Caco-2 (cell line): ENCODE measurements at places on chromosomes 6 and 20. TPM values are rescaled to one million over a fixed set of nuclear protein-coding genes. Genes with fewer than 3 reads are reported as not detected.

- no peak for DNase-seq
Observed at GRCh38 chr6:122657601-122658000, 47.4 kb downstream of the PKIB start.

- peak; percentile 34 for DNase-seq
Observed at GRCh38 chr20:44765091-44765490, 19.4 kb downstream of the KCNK15 start.

GRCh38 chr20:48721324-48722001, 106.3 kb downstream of the PREX1 start:
- DNase-seq: no peak

- DNase-seq: no peak
Observed at GRCh38 chr20:44083220-44083933, 103.6 kb downstream of the JPH2 start.

DNA sequence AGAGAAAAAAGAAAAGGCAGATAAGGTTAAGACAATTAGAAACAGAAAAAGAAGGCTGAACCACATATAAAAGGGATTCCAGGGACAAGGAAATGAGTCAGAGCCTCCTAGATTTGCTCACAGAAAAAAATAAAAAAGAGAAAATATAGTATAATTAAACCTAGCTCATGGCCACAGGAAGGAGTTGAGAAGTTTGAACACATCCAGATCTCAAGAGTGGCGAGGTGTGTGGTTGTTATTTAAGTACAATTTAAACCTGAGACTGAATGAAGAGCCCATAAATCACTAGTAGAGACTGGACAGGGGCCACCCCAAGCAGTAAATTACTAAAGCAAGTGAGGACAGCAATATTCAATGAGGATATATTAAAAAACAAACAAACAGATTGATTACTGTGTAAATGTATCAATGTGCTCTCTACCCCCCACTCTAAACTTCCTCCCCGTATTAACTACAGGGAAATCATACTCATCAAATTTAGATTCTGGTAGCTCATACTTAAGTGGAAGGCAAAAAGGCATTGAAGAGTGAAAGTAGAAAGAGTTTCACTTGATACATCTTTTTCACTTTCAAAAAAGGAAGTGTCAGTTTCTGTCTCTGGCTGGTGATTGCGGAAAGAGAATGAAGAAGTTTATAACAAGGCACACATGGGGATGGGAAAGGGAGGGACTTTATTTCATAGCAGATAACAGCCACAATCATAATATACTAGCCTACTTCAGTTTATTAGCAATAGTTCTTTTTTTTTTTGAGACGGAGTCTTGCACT, 49.3 kb upstream of the SCAF8 start:
- no peak for DNase-seq

DNA sequence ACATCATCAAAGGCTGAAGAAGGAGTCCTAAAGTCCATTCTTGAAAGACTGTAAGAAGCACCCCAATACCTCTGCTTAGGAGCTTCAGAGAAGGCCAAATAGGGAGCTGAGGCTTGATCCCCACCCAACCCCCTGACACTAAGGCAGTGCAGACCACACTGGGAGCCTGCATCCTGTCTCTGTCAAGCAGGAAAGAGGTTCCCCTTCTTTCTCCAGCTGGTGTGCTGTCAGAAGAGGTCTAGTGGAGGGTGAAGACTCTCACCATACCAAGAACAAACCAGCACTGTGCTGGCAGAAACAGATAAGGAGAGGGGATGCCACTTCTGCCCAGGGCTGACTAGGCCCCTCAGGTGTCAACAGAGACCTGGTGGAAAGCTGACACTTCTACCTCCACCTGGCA, 19.9 kb downstream of the GZF1 start:
- no peak for DNase-seq

DNA sequence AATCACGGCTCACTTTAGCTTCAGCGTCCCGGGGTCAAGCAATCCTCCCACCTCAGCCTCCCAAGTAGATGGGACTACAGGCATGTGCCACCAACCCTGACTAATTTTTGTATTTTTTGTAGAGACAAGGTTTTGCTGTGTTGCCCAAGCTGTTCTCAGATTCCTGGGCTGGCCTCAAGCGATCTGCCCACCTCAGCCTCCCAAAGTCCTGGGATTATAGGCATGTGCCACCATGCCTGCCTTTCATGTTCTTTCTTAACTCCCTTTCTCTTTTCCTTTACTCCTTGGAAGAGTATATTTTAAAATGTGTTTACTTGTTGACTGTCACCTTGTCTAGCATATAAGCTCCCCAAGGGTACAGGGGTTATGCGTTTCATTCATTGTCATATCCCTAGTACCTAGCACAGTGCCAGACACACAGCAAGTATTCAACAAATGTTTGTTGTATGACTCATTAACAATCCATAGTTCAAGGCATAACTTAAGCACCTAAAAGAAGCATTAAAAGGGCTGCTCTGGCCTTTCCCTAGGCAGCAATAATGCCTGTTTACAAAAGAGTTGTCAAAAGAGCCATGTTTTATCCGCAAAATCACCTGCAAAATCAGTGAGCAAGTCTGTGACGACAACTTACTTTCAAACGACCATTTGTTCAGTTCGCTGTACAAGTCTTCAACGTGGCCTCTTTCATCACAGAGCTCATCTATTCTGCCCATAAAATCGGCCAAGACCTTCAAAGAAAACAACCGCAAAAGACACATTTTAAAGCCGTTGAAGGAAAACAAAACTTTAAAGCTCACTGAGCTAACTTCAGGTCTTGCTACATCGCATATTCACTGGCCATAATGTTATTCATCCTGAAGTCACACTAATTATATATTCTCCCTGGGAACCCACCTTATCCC, 4.6 kb downstream of the CYP24A1 start:
- DNase-seq: no peak

GJA1 gene
- 54.5 and 56.7 TPM in 2 replicates for total RNA-seq

TGM2 gene
- 138 and 162 TPM in 2 replicates for total RNA-seq

DEFB132 gene
- not detected in 2 replicates for total RNA-seq

POU5F1 gene
- not detected in 2 replicates for total RNA-seq
